ENCODE measurements at places on chromosomes 5 and 9. TPM values are rescaled to one million over a fixed set of nuclear protein-coding genes. Genes with fewer than 3 reads are reported as not detected.

ZBTB6 gene
- total RNA-seq: 7.7 TPM

GRCh38 chr9:136292591-136293448, 11.1 kb downstream of the CCDC187 start:
- no peak overlapping the region for H3K4me3 ChIP-seq
- H3K27me3 ChIP-seq: no peaks in the 10 kb centered on the region
- no peak for DNase-seq
- no peak overlapping the region for H3K27ac ChIP-seq
- H3K36me3 ChIP-seq: no peaks in the 10 kb centered on the region

ARPC5L gene
- total RNA-seq: 123 TPM

GRCh38 chr5:18281947-18282581, 647.8 kb downstream of the TAF11L14 start:
- H3K27me3 ChIP-seq: no peaks in the 10 kb centered on the region
- DNase-seq: no peak
- H3K27ac ChIP-seq: no peak overlapping the region

DNA sequence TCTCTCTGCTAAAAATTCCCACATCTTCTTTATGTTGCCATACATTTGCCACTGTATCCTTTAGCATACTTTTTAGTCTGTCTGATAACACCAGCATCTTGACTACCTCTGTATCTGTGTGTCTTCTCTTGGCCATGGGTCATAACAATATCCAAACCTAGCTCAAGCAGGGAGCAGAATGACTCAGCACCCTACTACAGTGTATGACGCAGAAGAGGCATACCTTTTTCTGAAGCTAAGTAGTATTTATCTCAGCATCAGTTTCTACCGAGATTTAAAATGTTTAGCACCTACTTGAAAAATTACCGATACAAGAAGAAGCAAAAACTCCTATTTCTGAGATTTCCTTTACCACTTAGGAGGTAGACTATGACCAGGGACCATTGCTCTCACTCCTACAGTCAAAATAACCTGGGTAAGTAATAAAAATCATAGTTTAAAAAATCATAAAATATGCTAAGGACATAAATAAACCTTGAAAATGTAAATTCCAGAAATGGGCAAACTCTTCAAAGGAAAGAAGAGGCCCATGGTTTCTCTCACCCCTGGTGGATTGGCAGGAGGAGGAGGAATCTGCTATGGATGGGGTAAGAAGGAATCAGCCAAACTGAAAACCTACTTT, 286.5 kb downstream of the MAST4 start:
- no peak overlapping the region for H3K27ac ChIP-seq
- peaks cover 3% of the 10 kb centered on the region for H3K27me3 ChIP-seq
- DNase-seq: peak; percentile 19
- no peak overlapping the region for H3K4me3 ChIP-seq
- H3K4me1 ChIP-seq: peaks cover 6% of the 10 kb centered on the region

DNA sequence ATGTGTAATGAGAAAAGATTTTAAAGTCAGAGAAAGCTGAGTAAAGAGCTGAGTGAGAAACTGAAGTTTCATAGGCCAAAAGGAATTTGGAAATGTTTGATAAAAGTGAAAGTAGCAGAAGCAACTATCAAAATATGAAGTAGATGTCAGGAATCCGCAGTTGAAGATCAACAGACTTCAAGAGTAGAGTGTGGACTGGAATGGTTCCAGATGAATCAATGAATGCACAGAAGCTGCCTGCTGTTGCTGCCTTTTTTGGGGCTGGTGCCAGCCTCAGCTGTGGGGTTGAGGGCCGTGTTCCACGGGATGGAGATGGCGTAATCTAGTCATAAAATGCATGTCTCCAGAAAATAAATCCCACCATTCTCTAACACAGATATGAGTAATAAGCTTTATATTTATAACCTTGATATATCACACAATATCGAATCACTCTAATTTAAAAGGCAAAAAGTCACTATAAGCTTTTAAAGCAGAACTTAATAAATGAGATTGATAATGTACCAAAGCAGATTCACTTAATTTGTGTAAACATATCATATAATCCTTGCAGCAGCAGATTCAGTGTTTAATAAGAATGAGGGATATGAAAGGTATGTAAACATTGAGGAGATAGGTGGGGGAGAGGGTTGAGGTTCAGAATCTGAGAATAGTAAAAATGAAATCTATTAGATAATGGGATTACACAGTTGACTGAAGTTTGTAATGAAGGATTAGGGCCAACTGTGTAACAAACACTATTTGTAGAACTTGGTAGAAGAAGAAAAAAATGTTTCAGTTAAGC, 652.3 kb upstream of the FTMT start:
- no peak for DNase-seq
- H3K4me1 ChIP-seq: no peaks in the 10 kb centered on the region
- no peak overlapping the region for H3K27ac ChIP-seq
- no peaks in the 10 kb centered on the region for H3K36me3 ChIP-seq
- no peaks in the 10 kb centered on the region for H3K27me3 ChIP-seq

GRCh38 chr5:1437226-1437829, 7.9 kb downstream of the SLC6A3 start:
- no peak overlapping the region for H3K27ac ChIP-seq
- H3K36me3 ChIP-seq: no peaks in the 10 kb centered on the region

GRCh38 chr5:74149395-74149794, 491.1 kb downstream of the ENC1 start:
- H3K36me3 ChIP-seq: no peaks in the 10 kb centered on the region
- H3K4me1 ChIP-seq: no peaks in the 10 kb centered on the region
- H3K27me3 ChIP-seq: peaks cover 19% of the 10 kb centered on the region

DNA sequence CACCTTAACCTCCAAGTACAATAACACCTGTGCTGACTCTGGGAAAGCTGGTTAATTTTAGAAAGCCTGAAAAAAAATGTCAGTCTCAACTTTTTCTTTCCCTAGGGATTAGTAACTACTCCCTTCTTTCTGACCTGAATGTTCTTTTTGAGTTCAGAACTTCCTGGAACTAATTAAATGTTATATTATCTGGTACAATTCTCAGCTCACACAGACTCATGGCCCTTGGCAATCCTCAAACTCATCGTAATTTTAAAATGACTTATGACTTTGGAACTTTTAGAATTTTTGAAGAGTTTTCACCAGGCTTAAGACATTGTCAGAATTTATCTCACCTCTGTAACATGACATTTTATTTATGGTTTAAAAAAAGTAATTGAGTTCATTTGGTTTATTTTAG, 315.0 kb downstream of the FER start:
- no peak overlapping the region for H3K4me3 ChIP-seq
- H3K27me3 ChIP-seq: no peaks in the 10 kb centered on the region
- no peak for DNase-seq
- no peak overlapping the region for H3K27ac ChIP-seq
- H3K36me3 ChIP-seq: no peaks in the 10 kb centered on the region

MARCHF3 gene
- 11.8 TPM for total RNA-seq

SLC36A2 gene
- total RNA-seq: not detected

DNA sequence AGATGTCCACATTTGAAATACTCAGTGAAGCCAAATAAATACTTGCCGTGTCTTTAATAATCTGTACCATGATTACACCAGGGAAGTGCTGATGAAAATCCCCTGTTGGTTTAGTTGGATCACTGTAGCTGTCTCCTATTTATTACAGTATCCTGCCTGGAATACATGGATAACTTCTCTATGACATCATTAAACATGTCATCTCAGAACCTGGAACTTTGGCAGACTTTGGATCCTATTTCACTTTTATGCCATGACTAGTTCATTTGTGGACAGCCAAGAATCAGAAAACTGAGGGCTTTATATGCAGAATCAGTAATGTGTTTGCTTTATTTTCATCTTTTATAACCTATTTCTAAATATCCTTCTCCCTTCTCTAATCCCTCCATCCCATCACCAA, at the start of gene TXNDC8:
TSS of gene TXNDC8 (minus strand) at position 137 of the 400 bp plus-strand sequence.
- no peaks in the 10 kb centered on the region for H3K4me1 ChIP-seq
- no peak for DNase-seq
- H3K4me3 ChIP-seq: no peak within 1 kb of the TSS
- H3K27ac ChIP-seq: no peak within 1 kb of the TSS

- no peaks in the 10 kb centered on the region for H3K4me1 ChIP-seq
- no peak overlapping the region for H3K27ac ChIP-seq
- H3K36me3 ChIP-seq: no peaks in the 10 kb centered on the region
Observed at GRCh38 chr9:87557996-87558395, 60.3 kb downstream of the DAPK1 start.

GRCh38 chr5:77957931-77958521, 181.9 kb upstream of the TBCA start:
- DNase-seq: no peak
- peaks cover 21% of the 10 kb centered on the region for H3K4me1 ChIP-seq
- H3K36me3 ChIP-seq: no peaks in the 10 kb centered on the region
- no peak overlapping the region for H3K4me3 ChIP-seq

NAA35 gene
- total RNA-seq: 14.2 TPM

GRCh38 chr5:59293700-59294099, 599.8 kb downstream of the PDE4D start:
- no peak overlapping the region for H3K27ac ChIP-seq
- H3K4me3 ChIP-seq: no peak overlapping the region
- H3K36me3 ChIP-seq: no peaks in the 10 kb centered on the region

DNA sequence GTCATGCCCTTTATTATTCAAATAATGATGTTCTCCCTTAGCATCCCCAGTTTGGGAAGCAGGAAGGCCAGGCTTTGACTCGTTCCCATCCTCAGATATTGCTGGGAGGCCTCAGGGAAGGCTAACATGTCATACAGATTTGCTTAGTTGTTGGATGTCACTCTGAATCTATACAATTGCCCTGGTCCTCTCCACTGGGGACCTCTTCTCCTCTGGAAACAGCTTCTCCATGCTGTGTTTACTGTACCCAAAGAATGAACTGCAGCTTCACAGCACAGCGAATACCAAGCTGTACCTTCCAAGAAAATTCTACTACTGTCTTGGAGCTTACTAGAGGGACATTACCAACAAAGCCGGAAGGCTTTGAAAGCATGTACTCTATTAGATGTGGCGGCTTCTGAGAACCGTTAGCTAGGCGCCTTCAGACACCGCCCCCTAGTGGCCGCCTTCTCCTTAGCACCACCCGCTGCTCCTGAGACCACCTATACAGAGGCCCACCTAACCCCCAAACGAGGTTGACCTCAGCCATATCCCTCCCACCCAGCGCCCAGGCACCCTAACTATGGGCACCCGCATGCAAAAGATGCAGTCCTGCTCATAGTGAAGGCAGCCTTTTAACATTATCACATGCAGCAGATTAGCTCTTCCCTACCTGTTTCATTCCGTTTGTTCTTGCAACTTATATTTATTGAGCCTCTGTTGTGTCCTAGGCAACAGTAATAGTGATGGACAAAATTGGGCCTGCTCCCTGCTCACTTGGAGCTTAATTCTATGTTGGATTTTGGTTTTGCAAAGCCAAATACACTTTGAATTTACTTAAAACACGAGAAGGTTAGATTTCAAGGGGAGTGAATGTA, 34.9 kb upstream of the FOXI1 start:
- peaks cover 63% of the 10 kb centered on the region for H3K36me3 ChIP-seq
- H3K27me3 ChIP-seq: no peaks in the 10 kb centered on the region
- no peak overlapping the region for H3K27ac ChIP-seq
- no peak overlapping the region for H3K4me3 ChIP-seq
- DNase-seq: no peak

DNA sequence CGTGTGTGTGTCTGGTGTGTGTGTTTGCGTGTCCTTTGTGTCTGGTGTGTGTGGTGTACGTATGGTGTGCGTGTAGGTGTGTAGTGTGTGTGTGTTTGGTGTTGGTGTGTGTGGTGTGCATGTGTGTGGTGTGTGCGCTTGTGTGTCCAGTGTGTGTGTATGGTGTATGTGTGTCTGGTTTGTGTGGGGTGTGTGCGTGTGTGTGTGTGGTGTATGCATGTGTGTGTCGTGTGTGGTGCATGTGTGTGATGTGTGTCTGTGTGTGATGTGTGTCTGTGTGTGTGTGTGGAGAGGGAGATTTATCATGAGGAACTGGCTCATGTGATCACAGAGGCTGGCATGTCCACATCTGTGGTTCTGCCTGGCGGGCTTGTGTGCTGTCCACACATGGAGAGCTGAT, 71.7 kb downstream of the CACNA1B start:
- no peak overlapping the region for H3K27ac ChIP-seq
- H3K27me3 ChIP-seq: no peaks in the 10 kb centered on the region
- H3K4me1 ChIP-seq: no peaks in the 10 kb centered on the region
- no peak overlapping the region for H3K4me3 ChIP-seq
- peaks cover 2% of the 10 kb centered on the region for H3K36me3 ChIP-seq

DNA sequence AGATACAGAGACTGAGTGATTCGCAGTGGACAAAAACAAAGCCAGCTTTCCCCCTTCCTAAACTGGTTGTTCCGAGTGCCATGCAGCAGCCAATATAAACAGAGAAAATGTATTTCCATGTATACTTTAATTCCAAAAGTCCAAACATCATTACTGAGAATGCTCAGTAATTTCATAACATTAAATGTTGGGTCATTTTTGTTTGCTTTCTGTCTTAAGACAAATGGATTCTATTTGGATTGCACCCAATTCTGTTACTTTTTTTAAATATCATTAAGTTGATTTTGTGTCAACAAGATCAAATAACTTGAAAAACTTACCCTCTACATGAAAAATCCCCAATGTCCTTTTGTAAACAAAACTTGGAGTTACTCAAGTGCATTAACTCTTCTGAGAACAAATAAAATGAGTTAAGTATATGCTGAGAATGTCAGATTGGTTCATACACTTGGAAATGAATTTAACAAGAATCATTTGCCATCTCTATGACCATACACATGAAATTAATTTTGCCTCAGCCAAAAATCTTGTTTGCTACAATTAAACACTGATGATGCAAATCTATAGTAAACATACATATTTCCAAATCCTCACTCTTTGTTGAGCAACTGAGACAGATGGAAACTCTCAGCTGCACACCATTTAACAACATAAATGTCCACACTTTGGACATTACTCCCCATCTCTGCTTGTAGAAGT, 19.4 kb downstream of the LURAP1L start:
- H3K4me1 ChIP-seq: no peaks in the 10 kb centered on the region
- H3K27me3 ChIP-seq: no peaks in the 10 kb centered on the region
- H3K36me3 ChIP-seq: no peaks in the 10 kb centered on the region
- DNase-seq: no peak
- H3K4me3 ChIP-seq: no peak overlapping the region

DNA sequence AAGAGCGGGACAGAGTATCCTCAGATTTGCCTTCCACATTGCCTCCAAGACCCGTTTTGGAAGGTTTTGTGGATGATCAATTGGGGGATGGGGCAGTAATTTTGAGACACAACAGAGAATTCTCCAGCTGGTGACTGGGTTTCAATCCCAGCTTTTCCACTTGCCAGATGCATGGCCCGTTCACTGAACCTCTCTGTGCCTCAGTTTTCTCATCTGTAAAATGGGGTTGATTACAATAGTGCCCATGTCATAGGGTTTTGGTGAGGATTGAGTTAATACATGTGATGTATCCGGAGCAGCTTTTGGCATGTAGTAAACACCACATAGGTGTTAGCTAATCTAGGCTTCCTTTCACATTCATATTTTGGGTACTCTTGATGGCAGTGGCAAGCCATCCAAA, 59.7 kb downstream of the PSAT1 start:
- H3K4me3 ChIP-seq: no peak overlapping the region
- H3K27me3 ChIP-seq: no peaks in the 10 kb centered on the region
- H3K36me3 ChIP-seq: no peaks in the 10 kb centered on the region
